ENCODE measurements at places on chromosomes 16 and 17.

DNA sequence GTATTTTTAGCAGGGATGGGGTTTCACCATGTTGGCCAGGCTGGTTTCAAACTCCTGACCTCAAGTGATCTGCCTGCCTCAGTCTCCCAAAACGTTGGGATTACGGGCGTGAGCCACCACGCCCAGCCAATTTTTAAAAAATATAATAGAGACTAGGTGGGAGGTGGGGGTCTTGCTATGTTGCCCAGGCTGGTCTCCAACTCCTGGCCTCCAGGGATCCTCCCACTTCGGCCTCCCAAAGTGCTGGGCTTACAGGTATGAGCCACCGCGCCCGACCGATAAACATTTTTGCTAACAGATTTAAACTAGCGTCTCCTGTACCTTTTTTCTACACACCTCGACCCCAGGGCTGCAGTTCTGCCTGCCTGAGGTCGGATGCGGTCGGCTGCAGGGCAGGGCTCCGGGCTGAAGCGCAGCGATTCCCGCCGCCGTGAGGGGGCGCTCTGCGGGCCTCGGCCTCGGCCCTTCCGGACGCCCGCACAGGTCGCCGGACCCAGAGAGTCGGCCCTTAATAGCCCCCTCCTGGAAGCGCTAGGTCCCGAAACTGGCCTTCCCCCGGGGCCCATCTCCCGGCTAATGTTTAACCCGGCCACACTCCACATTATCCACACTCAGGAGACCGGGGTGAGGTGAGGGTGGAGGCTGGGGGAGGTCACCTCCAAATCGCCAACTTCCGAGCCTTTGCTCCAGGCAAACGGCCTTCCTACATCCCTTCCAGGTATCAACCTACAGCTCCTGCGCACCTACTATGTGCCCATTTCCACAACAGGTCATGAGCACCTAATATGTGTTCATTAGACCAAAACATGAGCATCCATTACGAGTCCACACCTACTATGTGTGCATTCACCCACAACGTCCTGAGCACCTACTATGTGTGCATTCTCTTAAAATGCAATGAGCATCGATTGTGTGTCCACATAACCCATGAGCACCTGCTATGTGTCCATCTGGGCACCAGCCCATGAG is 2.0 kb upstream of the GLIS2 start:
- DNase-seq = no peak

DNA sequence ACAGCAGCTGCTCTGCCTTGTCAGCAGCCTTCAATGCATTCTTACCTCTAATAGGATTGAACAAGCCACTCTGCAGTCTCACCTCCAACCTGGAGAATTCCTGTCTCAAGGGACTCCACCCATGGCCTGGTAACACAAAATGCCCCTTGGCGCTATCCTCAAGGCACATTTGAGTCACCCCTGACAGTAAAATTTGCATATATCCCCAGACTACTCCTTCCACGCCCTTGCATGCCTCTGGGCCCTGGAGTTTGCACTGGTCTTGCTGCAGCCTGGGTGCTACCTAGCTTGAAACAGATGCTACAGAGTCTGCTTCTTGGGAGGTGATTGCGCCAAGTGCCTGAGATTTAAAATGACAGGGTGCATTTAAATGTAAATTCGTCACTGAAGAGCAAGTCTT is 391.4 kb upstream of the MAF start:
- DNase-seq = no peak

DNA sequence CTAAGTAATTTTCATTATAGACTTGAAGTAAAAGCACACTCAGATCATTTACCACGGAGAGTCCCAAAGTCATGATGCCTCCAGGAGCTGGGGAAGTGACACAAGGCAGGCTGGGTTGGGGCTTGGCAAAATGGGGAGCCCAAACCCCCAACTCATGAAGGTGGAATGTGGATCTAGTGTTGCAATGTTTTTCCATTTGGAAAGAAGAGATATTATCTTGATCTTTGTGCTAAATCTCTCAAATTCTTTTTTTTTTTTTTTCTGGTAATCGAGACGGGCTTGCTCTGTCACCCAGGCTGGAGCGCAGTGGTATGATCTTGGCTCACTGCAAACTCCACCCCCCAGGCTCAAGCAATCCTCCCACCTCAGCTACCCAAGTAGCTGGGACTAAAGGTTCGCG is 7.5 kb upstream of the KCNG4 start:
- DNase-seq = no peak

GRCh38 chr17:46147296-46147695 is 45.9 kb downstream of the KANSL1 start:
- no peak for DNase-seq

- no peak for DNase-seq
Measured at GRCh38 chr17:40550608-40551007, 14.7 kb downstream of the CCR7 start.

- peak; percentile 68 for DNase-seq
Measured at GRCh38 chr17:77400445-77400870, 259.7 kb downstream of the SEC14L1 start.

- DNase-seq = no peak
Measured at GRCh38 chr16:57786632-57787518, 15.4 kb downstream of the KIFC3 start.

GRCh38 chr17:81067391-81067811 is 32.5 kb downstream of the BAIAP2 start:
- no peak for DNase-seq

DNA sequence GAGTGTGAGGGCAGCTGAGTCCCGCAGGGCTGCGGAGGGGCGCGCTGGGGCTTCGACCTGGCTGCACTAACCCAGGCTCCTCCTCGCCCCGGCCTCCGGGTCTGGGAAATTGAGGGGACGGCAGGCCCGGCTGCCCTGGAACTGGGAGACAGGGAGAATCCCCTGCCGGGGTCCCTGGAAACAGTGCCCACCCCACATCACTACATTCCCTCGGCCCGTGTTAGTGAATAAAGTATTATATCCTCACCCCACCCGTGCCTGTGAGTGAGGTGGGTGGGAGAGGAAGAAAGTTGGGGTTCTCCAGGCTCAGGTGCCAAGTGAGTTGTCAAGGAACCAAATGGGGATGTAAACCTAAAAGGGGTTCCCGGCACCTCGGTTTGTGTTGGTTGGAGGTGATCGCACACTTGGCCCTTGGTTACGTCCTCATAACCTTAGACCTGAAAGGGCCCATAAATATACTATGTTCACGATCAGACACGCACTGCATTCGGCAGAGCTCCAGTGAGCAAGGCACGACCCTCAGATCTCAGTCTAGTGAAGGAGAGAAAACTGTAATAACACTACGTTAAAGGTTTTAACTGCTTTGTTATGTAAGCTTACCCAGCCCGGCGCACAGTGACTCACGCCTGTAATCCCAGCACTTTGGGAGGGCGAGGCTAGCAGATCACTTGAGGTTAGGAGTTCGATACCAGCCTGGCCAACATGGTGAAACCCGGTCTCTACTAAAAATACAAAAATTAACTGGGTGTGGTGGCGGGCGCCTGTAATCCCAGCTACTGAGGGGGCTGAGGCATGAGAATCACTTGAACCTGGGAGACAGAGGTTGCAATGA is 11.2 kb downstream of the ZNF771 start:
- DNase-seq = no peak

GRCh38 chr16:87016046-87017035 is 300.9 kb downstream of the C16orf95 start:
- no peak for DNase-seq

- no peak for DNase-seq
Measured at GRCh38 chr17:77681861-77682260, 276.6 kb upstream of the TNRC6C start.

DNA sequence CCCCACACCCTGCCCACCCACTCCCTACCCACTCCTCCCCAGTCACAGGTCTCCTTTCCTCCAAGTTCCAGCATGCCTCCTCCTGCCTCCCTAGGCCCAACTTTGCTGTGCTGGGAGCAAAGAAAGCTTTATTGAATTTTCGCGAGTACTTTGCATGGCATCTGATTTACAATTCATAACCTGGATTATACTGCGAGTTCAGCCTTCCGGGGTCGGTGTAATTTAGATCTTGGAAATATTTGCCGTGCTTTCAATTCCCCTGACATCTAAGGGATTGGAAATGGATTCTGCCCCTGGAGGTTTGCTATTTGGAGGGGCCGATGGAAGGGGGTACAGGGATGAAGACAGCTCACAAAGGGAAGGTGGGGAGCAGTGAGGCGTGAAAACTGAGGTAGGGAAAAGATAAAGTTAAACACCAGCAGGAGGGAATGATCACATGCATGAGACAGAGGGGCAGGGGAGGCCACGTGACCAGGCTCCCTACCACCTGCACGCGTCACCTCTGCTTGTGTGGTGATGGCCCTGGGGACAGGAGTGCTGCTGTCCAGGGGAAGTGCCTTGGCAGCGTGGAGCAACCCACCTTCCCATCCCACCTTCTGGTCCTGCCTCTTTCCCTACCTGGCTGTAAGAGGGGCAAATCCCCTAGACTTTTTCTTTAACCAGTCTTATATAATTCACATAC is 132.3 kb upstream of the RPL38 start:
- no peak for DNase-seq

DNA sequence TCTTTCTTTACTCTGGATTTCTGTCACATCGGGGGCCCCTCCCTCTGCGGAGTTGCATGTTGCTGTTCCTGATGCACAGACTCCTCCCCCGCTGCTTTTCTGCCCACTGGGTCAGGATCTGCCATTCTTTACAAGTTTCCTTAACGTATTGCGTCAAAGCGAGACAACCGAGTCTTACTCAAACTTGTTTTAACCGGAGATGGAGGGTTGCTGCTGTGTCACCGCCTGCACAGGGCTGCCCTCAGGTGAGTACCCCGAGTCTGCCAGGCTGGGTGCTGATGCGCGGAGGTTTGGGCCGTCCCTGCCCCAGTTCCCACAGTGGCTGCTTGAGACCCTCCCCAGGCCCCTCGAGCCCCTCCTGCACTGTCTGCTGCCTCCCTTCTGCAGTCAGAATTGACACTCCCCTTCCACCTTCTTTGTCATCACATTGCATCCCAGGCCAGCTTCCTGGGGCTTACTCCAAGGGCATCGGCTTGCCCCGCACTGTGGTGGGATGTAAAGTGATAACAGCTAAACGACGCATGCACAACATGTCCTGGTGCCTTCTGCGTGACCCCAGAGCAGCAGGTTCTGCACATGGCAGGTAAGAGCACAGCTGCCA is 19.3 kb downstream of the CARHSP1 start:
- no peak for DNase-seq

DNA sequence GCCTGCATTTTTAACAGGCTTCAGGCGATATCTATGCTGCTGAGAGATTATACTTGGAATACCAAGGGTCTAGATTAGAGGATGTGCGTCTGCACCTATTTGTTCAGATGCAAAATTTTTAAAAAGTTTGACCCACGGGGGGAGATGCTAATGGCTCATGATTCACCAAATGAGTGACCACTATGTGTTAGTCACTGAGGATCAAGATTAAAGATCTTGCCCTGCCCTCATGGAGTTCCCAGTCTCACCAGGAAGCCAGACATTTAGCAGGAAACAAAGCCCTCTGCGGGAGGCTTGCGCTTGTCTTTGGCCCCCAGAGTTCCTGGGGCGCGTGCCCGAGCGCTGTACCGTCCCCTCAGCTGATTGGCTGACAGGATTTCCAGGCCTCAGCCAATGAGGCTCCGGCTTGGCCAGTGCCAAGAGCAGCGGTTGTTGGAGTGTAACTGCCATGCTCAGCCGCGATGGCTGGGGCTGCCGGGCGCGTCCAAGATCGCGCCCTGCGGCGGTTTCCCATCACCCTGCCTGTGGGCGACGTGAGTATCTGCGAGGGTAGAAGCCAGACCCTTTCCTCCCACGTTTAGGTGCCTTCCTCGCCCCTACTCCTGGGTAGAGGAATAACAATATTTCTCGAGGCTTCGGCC is 4.5 kb upstream of the DDX19B start:
- no peak for DNase-seq

DNA sequence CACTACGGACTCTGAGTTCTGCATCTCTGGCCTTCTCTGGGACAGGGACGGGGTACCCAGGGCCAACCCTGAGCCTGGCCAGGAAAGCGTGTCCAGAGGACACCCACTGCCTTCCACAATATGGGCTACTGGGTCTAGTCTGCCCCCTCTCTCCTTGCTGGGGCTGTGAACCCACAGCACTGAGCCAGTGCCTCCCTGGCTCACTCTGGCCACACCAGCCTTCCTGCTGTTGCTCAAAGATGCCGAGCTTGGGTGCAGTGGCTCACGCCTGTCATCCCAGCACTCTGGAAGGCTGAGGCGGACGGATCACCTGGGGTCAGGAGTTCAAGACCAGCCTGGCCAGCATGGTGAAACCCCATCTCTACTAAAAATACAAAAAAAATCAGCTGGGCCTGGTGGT is 24.8 kb downstream of the PITPNM3 start:
- DNase-seq = no peak

DNA sequence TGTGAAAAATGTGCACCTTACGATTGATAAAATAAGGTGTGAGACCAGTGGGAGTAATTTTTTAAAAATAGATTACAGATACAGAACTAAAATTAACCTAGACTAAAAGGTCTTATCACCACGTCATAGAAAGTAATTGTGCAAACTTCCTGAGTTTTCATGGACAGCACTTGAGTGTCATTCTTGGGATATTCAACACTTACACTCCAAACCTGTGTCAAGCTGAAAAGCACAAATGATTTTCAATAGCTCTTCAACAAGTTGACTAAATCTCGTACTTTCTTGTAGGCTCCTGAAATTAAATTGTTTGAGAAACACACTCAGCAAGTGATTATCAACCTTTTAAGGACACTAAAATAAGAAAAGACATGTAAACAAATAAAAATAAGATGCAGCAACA is 20.5 kb downstream of the BRCA1 start:
- DNase-seq = no peak

GRCh38 chr17:8649157-8650118 is 18.9 kb upstream of the MYH10 start:
- no peak for DNase-seq

DNA sequence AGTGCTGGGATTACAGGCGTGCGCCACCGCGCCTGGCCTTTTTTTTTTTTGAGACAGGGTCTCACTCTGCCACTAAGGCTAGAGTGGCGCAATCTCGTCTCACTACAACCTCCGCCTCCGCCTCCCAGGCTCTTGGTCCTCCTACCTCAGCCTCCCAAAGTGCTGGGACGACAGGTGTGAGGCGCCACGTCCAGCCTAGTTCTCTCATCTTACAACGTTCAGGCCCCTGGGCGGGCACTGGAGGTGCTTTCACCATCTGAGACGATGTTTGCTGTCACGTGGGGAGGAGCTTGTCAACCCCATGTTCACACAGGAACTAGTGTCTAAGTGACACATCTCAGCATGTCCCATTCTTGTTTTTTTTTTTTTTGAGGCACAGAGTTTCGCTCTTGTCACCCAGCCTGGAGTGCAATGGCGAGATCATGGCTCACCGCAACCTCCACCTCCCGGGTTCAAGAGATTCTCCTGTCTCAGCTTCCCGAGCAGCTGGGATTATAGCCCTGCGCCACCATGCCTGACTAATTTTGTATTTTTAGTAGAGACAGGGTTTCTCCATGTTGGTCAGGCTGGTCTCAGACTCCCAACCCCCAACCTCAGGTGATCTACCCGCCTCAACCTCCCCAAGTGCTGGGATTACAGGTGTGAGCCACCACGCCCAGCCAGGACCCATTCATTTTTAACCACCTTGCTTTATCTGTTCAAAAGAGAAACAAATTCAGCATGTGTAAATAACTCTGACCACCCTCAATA is 5.2 kb upstream of the FANCA start:
- DNase-seq = no peak
